HFF-Myc (cell line): ENCODE measurements at places on chromosomes 6 and 20.

DNA sequence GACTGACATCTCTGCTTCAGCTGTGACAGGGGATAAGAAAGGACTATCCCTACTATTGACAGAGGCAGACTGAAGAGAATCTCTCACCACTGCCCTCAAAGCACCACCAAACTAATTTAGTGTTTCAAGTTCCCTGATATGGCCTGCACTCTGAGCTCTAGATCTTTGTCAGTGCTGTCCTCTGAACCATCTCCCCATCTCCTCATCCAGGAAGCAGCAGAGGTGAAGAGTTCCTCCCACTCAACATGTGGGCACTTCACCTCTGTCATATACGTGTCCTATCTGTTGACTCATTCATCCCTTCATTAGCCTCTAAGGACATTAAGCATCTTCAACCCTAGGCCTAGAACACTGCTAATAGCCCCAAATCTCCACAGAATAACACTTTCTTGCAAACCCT, 14.1 kb downstream of the FAM210B start:
- DNase-seq: no peak

DNA sequence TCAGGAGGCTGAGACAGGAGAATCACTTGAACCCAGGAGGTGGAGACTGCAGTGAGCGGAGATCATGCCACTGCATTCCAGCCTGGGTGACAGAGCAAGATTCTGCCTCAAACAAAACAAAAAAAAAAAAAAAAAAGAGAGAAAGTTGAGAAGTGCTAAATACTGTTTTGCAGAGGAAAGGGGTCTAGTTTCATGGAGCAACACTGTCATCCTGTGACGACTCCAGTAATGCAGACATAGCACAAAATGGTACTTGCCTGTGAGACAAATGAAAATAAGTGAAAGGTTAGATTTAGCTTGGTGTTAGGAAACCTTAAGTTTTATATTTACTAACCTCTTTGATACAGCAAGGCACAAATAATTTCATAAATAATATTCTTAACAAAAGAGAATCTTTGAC, 29.7 kb downstream of the CEP162 start:
- no peak for DNase-seq

DNA sequence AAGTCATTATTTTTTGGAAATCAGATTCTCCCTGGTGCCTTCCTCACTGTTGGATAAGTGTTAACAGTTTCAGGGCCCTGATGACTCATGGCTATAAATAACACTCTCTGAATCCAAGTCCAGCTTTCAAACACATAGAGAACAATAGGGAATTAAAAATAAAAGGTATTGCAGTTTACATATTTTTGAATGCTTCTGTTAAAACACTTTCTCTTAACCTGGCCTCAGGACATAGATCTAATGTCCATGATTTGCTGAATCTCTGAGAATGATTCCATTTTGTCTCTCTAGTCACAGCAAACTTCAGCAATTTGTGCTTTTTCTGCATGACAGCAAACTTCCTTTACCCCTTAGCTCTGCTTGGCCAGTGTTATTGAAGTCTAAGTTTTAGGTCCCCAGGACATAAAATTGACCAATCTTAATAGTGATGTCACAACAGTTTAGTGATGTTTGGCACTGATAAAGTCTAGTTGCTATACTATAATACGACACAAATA, 1192.4 kb upstream of the CITED2 start:
- DNase-seq: no peak

DNA sequence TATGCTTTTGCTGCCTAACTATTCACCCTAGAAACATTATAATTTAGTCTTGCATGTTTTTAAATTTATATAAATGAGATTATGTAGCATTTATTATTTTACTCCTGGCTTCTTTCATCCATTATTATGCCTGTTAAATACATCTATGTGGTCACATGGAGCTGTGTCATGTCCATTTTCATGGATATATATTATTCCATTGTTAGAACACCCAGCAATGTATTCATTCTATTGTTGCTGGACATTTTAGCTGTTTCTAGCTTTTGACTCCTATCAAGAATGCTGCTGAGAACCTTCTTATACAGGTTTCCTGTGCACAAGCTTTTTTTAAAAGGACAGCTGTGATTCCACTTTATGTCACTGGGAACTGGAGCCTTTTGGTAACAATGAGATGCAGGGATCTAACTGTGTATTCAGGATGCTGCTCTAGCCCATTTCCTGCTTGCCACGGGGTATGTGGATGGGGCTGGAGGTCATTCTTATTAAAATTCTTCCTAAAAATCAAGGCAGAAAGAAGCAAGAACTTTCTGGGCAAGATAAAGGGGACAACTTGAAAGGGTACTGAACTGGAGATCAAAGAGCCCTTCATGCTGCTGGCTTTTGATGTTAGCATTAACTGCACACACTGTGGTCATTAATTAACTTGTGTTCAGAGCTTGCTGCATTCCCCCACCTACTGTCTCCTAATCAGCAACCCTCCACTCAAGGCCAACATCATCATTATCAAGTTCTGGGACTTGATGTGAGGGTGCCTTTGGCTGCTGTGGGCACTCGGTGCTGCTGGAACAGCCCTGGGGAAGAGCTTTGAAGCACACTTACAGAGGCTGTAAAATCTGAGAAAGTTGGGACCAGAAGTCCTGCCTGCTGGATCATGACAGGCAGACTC, 96.6 kb upstream of the AKIRIN2 start:
- DNase-seq: no peak

GRCh38 chr6:137353842-137354397, 134.7 kb upstream of the IFNGR1 start:
- no peak for DNase-seq

DNA sequence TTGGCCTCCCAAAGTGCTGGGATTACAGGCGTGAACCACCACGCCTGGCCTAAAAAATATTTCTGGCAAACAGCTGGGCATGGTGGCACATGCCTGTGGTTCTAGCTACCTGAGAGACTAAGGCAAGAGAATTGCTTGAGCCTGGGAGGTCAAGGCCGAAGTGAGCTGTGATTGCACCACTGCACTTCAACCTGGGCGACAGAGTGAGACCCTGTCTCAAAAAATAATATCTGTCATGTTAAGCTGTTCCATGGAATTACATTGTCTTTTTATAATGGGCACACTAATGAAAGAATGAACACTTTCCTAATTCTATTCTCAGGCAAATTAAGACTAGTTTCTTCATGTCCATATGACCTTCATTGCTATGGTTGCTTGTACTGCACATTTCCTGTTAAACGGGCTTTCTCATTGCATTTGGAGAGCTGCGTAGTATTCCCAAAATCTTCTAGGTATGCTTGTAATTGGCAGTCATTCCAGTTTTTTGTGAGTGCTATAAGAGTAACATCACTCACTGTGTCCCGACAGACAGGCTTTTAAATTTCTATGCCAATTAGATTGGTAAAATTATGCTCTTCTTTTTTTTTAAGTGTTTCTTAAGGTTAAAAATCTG, 12.1 kb downstream of the AMD1 start:
- DNase-seq: no peak

DNA sequence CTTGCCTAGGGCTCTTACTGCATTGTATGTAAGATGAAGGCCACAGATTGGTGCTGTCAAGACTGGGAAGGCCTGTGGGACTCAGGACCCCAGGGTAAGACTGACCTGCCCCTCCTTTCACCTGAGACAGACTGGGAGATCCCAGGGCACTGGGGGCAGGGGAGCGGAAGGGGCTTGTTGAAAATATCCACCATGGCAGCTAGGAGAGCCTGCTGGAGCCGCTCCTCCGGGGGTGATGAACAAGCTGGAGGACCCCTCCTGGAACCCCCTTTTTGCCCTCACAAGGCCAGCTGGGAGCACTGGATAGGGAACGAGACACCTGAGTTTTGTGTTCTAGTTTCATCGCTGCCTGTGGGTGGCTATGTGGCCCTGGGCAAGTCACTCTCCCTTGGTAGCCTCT, 9.2 kb upstream of the SDCBP2 start:
- no peak for DNase-seq

DNA sequence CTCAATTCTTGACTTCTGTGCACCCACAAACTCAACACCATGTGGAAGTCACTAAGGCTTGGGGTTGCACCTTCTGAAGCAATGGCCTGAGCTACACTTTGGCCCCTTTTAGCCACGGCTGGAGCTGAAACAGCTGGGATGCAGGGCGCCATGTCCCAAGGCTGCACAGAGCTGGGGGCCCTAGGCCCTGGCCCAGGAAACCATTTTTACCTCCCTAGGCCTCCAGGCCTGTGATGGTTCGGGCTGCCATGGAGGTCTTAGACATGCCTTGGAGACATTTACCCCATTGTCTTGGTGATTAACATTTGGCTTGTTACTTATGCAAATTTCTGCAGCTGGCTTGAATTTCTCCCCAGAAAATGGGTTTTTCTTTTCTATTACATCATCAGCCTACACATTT, 86.9 kb downstream of the MTFR2 start:
- DNase-seq: no peak

- DNase-seq: no peak
These were observed 4.5 kb downstream of the PI3 start for GRCh38 chr20:45179166-45179565.

- no peak for DNase-seq
These were observed 126.4 kb downstream of the FUT9 start for GRCh38 chr6:96142142-96142541.

GRCh38 chr20:49889001-49889934, 26.1 kb downstream of the SPATA2 start:
- no peak for DNase-seq

DNA sequence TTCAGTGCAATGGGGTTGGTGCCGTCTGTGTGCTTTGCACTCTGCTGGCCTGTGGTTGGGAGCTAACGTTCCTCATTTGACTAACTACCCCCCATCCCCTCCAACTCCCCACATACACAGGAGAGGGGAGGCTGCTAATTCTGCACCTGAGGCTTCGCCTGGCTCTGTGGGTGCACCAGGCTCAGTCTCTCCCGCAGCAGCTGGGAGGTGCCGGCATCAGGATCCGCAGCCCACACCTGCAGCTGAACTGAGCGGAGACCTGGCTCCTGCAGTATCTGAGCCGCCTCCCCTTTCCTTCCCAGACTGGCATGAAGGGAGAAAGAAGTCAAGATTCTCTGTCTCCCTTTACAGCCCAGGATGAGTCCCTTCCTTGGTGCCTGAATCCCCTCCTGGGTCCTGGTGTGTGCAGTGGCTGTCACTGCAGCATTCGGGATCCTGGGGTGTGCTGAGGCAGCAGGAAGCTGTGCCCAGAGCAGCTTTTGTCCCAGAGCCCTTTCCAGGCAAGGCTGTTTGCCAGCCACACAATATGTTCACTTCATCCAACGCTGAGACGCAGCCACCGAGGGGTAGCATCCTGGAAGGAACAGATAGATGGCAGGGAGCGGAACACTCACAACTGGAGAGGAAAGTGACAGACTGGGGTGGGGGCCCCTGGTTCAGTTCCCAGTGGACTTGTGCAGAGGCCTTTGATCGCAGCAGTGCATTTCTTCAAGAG, 70.2 kb downstream of the CDH4 start:
- no peak for DNase-seq

- DNase-seq: no peak
These were observed 64.6 kb upstream of the ADGRF1 start for GRCh38 chr6:47106721-47107197.

GRCh38 chr6:2706558-2706957, 44.2 kb downstream of the MYLK4 start:
- no peak for DNase-seq

GRCh38 chr6:122726649-122727048, 52.9 kb upstream of the FABP7 start:
- DNase-seq: no peak

- no peak for DNase-seq
These were observed 129.8 kb upstream of the PRND start for GRCh38 chr20:4591975-4592315.

GRCh38 chr6:79446006-79446405, 91.2 kb downstream of the LCA5 start:
- DNase-seq: no peak

DNA sequence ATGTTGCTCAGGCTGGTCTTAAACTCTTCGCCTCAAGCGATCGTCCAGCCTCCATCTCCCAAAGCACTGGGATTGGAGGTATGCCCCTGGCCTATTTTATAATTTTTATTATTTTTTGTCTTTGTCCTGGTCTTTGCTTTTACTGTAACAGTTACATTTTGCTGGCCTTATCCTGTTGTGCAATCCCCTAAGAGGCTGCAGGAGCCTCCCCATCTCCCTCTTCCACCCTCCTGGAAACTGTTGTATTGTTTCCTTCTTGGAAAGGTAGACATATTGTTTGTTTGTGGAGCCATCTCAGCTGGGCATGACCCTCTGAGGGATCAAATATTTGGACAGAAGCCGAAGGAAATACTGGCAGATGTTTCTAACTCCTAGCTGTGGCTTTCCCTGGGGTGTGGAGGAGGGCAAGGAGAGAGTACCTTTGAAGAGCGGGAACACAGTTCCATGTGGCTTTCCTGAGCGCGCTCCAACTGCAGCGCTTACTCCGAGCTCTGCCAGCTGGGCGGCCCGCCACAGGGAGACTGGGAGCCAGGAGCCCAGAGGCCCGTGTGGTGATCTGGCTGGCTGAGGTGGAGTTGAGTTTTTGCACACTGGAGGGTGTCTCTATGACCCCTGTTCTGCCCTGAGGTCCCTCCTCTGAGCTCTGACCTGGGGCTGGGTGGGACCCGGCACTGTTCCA, 4.9 kb downstream of the MAPK13 start:
- DNase-seq: no peak

- no peak for DNase-seq
These were observed 202.5 kb downstream of the PREX1 start for GRCh38 chr20:48625136-48625900.

DNA sequence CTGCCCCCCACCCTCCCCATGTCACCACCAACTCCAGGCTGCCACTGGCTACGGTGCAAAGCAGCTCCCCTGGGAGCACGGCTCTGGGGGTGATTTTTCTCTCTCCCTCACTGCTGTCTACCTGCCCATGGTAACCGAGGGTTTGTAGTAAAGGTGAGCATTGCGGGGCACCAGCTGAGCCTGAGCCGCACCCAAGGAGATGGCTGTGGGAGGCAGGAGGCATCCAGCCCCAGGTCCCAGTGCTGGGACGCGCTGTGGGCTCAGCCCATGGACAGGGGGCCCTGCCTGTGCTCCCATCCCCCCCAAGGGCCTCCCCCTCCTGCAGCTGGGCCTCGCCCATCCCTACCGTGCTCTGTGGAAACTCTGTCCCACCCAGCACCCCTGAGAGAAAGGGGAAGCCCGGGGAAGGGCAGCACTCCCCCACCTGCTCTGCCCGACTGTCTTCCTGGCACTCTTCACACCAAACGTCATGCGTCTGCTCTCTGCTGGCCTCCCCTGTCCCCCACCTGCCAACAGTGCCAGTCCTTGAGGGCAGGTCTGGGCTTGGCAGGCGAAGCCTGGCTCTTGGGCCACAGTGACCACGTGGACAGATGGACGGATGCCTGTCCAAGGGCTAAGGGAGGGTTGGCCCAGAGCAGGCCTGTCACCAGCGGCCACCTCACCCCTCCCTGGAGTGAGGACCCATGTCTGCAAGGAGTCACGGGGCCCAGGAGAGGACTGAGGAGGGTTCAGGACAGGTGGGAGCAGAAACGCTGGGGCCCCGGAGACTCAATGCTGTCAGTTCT, 3.8 kb upstream of the CHRNA4 start:
- DNase-seq: no peak

DNA sequence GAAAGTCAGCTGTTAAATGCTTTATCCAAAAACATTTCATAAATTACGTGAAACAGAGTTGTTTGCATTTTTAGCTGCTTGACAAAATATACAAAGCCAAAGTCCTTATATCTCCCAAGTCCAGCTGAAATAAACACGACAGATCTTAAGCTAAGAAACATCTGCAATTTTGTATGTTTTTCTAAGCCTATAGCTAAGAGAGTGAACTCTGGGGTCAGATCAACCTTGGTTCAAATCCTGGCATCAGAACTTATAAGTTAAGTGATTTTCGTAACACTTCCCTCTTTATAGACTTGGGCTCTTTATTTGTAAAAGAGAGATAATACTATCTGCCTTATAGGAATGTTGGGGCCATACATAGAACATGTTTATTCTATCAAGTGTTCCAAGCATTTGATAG, 176.7 kb downstream of the PTPRK start:
- no peak for DNase-seq
